ENCODE measurements at places on chromosomes 1 and 21.
A peak's percentile ranks its signal among the peaks of the same experiment; 100 is the strongest.

GRCh38 chr1:86829321-86829720, 84.6 kb downstream of the SELENOF start:
- DNase-seq: no peak

DNA sequence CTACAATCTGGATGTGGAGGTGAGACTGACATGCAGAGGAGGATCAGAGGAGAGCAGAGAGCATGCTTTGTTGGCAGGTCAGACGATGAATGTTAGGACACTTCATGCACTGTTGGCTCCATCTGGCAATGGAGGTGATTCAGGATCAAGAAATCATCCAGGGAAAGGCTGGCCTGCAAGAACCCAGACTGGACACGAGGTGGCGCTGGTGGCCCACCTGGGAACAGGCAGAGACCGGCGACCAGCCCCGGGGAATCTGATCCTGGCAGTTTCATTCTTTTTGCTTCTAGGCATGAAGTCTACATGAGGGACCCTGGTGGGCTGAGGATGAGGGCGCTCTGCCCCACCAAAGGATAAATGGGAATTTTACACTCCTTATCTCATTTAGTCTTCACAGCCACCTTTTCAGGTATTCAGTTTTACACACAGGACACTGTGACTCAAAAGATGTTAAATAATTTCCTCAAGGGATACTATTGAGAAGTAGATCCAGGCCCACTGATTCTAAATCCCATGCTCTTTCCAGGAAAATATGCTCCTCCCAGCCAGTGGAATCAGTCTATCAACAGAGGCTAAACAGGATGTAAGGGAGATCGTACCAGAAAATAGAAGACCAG, 26.2 kb upstream of the SCMH1 start:
- DNase-seq: peak; percentile 30

- no peak for DNase-seq
These were observed 431 bp downstream of the ARPC5 start for GRCh38 chr1:183635099-183635605.

DNA sequence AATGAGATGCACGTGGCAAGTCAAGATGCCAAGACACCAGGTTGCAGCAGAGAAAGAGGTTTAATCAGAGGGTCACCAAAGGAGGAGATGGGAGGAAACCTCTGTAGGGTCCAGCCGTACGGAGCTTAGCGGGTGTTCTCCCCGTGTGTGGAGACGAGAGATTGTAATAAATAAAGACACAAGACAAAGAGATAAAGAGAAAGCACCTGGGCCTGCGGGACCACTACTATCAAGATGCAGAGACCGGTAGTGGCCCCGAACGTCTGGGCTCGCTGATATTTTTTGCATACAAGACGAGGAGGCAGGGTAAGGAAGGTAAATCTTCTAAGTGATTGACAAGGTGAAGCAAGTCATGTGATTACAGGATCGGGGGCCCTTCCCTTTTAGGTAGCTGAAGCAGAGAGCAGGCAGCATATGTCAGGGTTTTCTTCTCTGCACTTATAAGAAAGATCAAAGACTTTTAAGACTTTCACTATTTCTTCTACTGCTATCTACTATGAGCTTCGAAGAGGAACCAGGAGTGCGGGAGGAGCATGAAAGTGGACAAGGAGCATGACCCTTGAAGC, 41.2 kb upstream of the TDRD10 start:
- no peak for DNase-seq

Data from stimulated activated CD8-positive, alpha-beta memory T cell treated with anti-CD3 and anti-CD28 coated beads, Interleukin-2, amount 100 ng/mL, for 1 hour (primary cell).